ENCODE measurements at places on chromosomes 2 and 18. TPM values are rescaled to one million over a fixed set of nuclear protein-coding genes. Genes with fewer than 3 reads are reported as not detected.

KLHL30 gene
- 8.0 TPM for total RNA-seq

CRYGD gene
- total RNA-seq: not detected

PSMA8 gene
- total RNA-seq: not detected

CCDC74B gene
- total RNA-seq: 4.9 TPM

PLGLB2 gene
- 0.45 TPM for total RNA-seq

DNA sequence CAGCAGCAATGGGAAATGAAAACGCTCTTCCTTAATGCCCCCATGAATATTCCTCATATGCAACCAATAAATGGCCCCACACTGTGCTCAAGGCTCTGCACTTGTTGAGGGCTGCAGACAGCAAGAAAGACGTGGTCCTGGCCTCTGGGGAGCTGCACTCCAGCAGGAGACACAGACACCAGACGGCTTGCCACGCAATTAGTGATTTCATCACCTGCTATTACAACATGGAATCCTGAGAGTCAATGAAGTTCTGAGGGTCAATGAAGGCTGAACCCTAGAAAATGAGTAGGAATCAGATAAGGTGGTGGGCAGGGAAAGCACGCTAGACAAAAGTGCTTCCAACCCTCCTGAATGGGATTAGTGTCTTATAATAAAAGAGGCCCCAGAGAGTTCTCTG, 18.9 kb downstream of the CREG2 start:
- DNase-seq: no peak

- DNase-seq: no peak
Measured at GRCh38 chr2:229422063-229422462, 151.0 kb upstream of the PID1 start.

GRCh38 chr2:207767461-207768167, 2.1 kb downstream of the FZD5 start:
- DNase-seq: no peak

GRCh38 chr2:181143790-181144300, 163.4 kb downstream of the UBE2E3 start:
- no peak for DNase-seq

- no peak for DNase-seq
Measured at GRCh38 chr18:25503567-25504081, 151.7 kb upstream of the ZNF521 start.

DNA sequence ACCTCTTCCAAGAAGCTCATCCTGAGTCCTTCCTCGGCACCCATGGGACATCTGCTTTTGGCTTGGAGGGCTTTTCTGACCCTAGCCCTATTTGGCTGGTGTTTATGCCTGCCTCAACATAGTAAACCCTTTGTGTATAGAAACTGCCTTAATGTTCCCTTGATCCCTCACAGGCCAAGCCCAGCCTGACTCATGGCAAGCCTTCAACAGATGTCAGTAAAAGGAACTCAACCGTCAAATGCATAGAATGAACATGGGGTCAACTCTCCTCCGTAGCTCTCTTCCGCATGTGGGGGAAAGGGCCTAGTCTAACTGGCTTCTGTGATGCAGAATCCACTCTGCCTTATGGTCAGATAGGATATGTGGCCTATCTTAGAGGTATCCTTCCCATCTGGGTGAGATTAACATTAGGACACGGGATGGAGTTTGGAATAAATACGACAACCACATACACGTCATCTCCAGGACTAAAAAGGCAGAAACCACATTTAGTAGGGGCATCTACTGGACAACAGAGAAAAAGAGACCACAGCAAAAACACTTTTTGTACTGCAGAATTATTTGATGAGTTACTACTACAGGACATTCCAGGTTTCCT, 2.5 kb upstream of the NPAS2 start:
- no peak for DNase-seq

GRCh38 chr2:145789636-145790035, 1269.7 kb upstream of the ZEB2 start:
- DNase-seq: no peak

DNA sequence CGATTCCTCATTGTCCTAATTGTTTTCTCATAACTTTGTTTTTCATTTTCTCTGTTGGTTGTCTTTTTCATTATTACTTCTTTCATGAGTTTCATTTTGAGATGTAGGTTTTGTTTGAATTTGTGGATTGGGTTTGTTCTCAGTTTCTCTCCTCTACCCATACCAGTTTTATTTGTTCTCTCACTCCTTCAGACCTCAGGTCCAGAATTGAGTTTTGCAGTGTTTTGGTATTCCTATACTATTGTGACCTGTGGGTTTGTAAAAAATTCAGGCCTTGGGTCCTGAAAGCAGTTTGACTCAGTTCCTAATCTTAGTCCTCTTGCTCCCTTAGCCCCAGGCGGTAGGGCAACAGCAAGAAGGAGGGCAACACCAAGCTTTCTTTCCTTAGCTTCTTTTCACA, 28.3 kb upstream of the UBE2E3 start:
- no peak for DNase-seq

DNA sequence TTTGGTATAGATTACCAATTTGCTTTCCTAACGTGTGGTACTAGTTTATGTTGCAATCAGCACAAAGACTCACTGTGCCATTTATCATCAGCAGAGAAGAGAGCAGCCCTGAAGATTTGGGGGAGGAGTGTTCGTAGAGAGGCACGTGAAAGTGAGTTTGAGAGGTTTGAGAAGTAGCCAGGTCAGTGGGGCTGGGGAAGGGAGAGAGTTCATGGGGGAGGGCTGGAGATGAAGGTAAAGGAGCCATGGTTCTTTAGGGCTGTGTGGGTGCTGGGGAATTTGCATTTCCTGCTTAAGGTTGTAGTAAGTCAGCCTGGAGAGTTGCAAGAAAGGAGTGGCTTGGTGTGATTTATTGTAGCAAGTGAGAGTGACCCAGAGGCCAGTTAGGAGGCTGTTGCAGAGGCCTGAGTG, 172.1 kb downstream of the NEDD4L start:
- DNase-seq: peak; percentile 68

DNA sequence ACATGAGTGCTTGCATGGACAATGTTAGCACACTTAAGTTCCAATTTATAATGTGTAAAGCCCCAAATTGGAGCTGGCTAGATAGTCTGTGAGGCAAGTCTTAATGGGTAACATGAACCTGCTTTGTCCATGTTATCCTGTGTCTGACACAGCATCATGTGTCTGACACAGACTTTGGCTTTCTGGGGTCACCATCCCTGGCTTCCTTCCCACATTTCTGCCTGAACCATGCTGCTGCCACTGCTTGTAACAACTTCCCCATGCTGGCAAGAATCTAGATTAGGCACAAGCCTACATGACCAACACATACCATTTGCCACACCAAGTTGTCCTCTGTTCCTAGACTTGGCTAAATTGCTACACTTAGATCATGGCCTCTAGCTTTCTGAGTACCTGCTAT, 49.8 kb upstream of the ZBTB7C start:
- DNase-seq: no peak
